ENCODE measurements at places on chromosomes 3 and 15.

DNA sequence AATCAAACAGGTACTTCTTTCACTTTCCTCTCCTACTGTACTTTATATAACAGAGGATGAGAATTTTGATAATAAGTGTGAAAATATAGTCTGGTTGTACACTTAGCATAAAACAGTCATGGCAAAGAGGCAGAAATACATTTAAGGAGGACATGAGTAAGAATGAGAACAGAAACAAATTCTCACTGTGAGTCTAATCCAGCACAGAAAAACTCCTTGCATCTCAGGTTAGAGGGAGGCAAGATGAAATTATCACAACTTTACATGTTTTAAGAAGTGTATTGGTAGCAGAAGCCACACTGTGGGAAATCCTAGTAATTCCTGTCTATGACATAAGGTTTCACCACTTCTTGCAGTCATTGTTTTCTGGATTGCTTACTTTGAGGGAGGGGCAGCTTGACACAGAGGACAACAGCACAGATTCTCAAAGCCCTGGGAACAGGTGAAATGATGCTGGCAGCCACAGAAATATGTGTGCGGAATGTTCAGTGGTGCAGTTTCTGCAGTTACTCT is 733.6 kb upstream of the GBE1 start:
- no peaks in the 10 kb centered on the region for H3K27me3 ChIP-seq
- no peak for DNase-seq
- H3K4me1 ChIP-seq: no peaks in the 10 kb centered on the region
- no peak overlapping the region for H3K27ac ChIP-seq
- H3K4me3 ChIP-seq: no peak overlapping the region

- no peak overlapping the region for H3K4me3 ChIP-seq
- H3K4me1 ChIP-seq: no peaks in the 10 kb centered on the region
- no peak for DNase-seq
- H3K36me3 ChIP-seq: no peaks in the 10 kb centered on the region
- no peak overlapping the region for H3K27ac ChIP-seq
Measured at GRCh38 chr3:151318313-151318712, 1.7 kb upstream of the GPR87 start.

GRCh38 chr3:64935971-64936370 is 248.2 kb upstream of the ADAMTS9 start:
- no peak overlapping the region for H3K4me3 ChIP-seq
- H3K4me1 ChIP-seq: no peaks in the 10 kb centered on the region
- DNase-seq: no peak
- no peak overlapping the region for H3K27ac ChIP-seq
- H3K36me3 ChIP-seq: no peaks in the 10 kb centered on the region
- H3K27me3 ChIP-seq: no peaks in the 10 kb centered on the region

GRCh38 chr3:29354894-29355293 is 74.0 kb downstream of the RBMS3 start:
- no peak overlapping the region for H3K27ac ChIP-seq
- H3K27me3 ChIP-seq: no peaks in the 10 kb centered on the region
- H3K36me3 ChIP-seq: no peaks in the 10 kb centered on the region

DNA sequence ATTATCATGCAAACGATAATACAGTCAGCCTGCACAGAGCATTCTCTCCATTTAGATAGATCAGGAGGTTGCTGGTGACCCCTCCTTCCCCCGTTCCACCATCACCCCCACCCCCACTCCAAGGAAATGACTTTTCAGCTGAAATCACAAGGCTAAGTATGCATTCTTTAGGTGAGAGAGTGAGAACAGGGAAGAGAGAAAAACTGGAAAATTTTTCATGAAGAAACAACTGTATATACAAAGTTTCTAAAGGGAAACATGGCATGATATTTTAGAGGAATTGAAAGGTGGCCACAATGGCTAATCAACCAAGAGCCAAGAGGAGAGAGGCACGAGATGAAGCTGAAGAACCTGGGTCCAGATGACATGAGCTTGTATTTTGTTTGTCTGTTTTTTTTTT is 22.2 kb downstream of the BCL2A1 start:
- no peak overlapping the region for H3K4me3 ChIP-seq
- H3K27ac ChIP-seq: no peak overlapping the region
- no peaks in the 10 kb centered on the region for H3K36me3 ChIP-seq
- no peak for DNase-seq
- no peaks in the 10 kb centered on the region for H3K4me1 ChIP-seq

DNA sequence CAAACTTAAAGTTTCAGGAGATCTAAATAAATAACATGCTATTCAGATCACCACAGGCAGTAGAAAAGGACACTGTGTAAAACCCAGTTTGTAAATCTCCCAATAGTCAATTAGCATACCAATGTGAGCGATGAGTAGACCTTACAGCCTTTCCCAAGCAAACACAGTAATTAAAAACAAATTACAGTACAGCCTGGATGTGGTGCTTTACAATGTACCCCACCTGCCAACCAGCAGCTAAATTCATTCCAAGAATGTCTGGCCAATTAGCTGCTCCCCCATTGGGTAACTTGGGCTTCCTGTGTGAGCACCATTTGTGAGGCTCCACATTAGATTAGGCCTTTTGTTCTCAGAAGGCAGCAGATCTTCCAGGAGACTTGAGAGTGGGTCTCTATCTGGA is 635.0 kb downstream of the TBL1XR1 start:
- no peak for DNase-seq
- H3K27me3 ChIP-seq: no peaks in the 10 kb centered on the region
- H3K4me3 ChIP-seq: no peak overlapping the region
- H3K4me1 ChIP-seq: no peaks in the 10 kb centered on the region
- no peak overlapping the region for H3K27ac ChIP-seq
- no peaks in the 10 kb centered on the region for H3K36me3 ChIP-seq

- H3K4me3 ChIP-seq: no peak overlapping the region
- H3K4me1 ChIP-seq: peaks cover 7% of the 10 kb centered on the region
- no peaks in the 10 kb centered on the region for H3K36me3 ChIP-seq
Measured at GRCh38 chr15:29130476-29130875, 139.1 kb downstream of the NSMCE3 start.

GRCh38 chr3:19891740-19892139 is 42.3 kb downstream of the EFHB start:
- no peaks in the 10 kb centered on the region for H3K36me3 ChIP-seq
- no peaks in the 10 kb centered on the region for H3K4me1 ChIP-seq
- H3K27me3 ChIP-seq: no peaks in the 10 kb centered on the region
- H3K4me3 ChIP-seq: no peak overlapping the region

DNA sequence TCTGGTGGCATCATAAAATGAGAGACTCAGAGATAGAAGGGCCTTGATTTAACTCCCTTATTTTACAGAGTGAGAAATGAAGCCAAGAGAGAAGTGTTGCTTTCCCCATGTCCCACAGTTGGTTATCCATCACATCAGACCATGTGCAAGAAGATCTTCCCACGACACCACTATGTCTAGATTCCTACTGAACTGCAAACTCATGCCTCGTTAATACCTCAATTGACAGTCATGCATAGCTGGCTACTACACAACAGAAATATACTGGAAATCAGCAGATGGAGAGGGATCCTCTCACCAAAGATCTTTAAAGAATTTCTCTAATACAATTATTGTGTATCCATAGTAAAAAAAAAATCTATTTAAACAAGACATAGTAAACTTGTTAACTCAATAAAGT is 33.3 kb downstream of the PEAK1 start:
- H3K27me3 ChIP-seq: no peaks in the 10 kb centered on the region
- no peak overlapping the region for H3K27ac ChIP-seq
- H3K4me1 ChIP-seq: no peaks in the 10 kb centered on the region
- H3K4me3 ChIP-seq: no peak overlapping the region
- no peak for DNase-seq

Data from T-cell (primary cell).